ENCODE measurements at places on chromosomes 12 and 14.

GRCh38 chr14:70188659-70189455 lies at the start of gene SLC8A3:
SLC8A3 (minus strand) TSS chr14:70188951; CDS start chr14:70168422, 20,529 bp downstream.
- DNase-seq = peak; percentile 87

DNA sequence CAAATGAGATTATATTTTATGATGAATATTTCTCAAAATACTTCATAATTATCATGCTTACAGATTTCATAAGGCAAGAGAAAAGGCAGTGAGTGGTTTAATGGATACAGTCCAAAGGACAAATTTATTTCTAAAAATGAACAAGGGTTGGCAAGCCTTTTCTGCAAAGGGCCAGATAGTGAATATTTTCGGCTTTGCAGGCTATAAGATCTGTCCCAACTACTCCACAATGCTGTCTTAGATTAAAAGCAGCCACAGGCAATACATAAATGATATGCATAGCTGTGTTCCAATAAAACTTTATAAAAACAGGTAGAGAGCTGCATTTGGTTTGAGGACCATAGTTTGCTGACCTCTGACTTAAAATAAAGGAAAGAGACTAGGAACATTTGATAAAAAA lies 42.9 kb upstream of the STK38L start:
- no peak for DNase-seq

DNA sequence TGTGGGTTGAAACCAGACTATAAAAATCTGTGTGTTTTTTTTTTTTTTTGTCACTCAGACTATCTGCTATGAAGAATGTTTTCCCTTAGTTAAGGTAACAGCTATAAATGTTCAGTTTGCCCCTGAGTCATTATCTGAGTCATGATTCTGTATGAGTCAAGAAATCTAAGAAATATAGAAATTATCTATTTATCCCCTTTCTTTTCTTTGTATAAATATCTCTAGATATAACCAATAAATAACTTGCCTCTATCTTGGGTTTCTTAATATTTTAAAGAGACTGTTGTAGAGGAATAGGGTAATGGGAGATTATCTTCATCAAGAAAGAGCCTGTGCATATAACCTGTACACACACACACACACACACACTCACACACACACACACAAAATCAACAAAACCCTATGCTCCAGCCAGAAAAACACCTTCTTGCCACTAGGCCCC lies 161.7 kb upstream of the EEA1 start:
- DNase-seq = peak; percentile 7

DNA sequence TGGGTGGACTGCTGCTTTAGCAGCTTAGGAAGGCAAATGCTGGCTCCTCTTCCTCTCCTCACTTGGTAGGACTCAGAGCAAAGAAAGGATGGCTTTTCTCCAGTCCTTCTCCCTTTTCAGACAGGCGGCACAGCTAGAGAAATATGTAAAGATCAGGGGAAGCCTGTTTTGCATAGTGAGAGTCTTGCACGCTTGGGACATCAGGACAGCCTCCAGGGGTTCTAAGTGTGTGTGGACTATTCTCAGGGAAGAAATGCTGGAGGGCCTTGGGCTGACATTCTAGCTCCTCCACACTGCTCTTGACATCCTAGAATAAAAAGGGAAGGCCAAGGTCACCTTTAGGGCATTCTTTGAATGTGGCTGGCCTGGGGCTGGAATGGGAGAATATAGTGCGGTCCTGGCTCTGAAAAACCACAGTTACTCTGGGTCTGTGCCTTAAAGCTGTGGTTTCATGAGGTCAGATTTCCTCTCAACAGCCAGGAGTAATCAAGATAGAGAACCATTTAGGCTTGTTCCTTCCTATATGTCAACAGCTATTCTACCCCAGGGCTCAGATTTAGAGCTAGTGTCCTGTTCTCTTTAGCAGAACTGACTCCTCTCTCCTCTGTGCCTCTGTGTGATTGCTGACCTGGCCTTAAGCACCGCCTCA lies 24.3 kb downstream of the CMA1 start:
- DNase-seq = peak; percentile 33

DNA sequence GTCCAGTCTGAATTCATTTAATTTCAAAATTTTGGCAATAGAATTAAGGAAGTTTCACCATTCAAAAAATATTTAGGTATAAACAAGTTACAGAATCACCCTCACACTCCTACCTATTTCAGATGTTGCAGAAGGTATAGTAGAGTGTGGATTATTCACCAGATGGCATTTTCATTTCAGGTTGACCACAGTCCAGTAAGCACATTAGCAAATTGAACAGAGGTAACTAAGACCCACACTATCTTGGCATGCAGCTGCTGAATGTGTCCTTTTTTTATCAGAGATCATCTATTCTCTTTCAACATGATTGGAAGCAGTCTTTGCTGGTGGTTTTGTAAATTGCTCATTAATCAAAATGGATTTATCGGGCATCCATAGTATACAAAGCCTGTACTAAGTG lies 151.8 kb upstream of the GARIN6 start:
- DNase-seq = no peak

DNA sequence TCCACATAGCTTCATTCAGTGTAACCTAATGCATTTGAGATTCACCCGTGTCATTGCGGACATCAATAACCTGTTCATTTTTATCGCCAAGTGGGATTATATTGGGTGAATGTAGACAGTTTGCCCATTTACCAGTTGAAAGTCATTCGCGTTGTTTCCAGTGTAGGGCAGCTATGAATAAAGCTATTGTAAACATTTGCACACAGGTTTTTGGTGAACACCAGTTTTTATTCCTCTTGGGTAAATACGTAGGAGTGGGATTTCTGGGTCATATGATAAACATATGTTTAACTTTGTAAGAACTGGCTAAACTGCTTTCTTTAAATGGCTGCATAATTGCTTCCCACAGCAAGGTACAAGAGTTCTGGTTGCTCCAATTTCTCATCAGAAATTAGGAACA lies 33.6 kb downstream of the C14orf132 start:
- DNase-seq = no peak

GRCh38 chr14:33457617-33458016 lies 493.3 kb downstream of the EGLN3 start:
- DNase-seq = no peak

DNA sequence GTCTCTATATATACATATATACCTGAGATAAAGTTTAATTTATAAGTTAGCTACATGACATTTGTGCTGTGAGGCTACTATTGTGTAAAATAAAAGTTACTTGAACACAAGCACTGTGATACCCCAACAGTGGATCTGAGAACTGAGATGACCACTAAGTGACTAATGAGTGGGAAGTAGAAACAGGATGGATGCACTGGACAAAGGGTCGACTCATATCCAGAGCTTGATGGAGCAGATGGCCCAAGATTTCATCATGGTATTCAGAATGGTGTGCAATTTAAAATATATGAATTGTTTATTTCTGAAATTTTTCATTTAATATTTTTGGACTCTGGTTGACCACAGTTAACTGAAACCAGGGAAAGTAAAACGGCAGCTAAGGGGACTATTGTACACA lies 908.6 kb upstream of the MDGA2 start:
- DNase-seq = peak; percentile 39

DNA sequence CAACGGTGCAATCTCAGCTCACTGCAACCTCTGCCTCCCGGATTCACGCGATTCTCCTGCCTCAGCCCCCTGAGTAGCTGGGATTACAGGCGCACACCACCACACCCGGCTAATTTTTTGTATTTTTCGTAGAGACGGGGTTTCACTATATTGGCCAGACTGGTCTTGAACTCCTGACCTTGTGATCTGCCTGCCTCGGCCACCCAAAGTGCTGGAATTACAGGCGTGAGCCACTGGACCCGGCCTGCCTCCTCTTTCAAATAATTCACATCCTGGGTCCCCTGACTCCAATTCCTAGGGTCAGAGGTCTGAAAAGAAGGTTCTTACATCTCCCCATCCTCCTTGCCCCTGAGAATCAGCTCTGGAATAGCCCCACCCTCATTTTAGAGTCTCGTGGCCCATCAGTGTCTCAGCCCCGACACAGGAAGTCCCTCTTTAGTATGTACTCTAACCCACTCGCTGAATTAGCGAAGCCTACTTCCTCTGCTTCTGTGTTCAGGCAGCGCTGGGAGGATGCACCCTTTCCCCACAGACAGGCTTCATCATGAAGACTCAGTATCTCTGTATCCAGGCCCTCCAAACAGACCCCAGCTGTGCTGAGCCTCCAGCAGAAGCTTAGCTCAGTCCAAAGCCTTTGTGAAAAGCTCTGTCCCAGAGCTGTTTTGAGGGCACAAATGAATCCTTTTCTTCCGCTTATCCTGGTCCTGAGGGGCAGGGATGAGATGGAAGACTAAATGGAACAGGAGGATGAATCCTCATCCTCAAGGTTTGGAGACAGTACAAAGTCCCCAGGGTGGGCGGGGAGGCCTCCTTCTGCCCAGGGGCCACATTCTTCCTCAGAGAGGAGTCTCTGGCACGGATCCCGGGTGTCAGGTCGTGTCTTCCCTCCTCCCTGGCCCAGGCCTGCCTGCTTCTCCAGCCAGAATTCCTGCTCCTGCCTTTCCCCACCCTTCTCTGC lies 3.5 kb downstream of the LPAR5 start:
- no peak for DNase-seq

GRCh38 chr12:47602325-47602724 lies 103.5 kb downstream of the RPAP3 start:
- DNase-seq = no peak

GRCh38 chr12:126510630-126511029 lies 1445.4 kb downstream of the AACS start:
- no peak for DNase-seq

- peak; percentile 9 for DNase-seq
These were observed 8.9 kb downstream of the GTF2A1 start for GRCh38 chr14:81211844-81212243.

- DNase-seq = no peak
These were observed 183.0 kb downstream of the PAX9 start for GRCh38 chr14:36844443-36845195.

DNA sequence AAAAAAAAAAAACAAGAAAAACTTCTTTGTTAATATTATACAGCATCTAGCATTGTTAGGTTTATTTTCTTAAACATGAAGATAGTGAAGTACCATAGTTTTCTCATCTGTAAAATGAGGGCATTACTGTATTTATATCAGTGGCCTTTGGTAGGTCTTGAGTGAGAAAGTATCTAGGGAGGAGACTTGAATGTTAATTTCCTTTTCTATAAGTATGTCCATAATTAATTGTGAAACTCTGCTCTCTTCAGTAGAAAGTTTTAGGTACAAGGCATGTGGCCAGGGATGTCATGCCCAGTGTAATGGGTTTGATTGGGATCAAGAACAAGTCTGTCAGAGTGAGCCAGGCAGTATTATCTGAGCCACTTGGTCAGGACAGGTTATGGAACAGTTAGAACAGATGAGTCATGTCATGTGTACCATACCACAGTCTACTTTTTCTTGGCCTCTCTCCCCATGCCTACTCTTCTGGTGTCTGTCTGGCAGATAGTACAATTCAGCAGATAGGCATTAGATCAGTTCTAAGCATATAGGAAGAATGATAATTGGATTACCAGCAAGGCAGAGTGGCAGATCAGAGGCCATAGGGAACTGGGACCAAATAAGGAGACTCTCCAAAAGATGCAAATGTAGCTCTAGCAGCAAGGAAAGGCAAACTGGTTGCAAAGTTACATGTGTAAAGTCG lies 30.4 kb downstream of the FBXO34 start:
- peak; percentile 31 for DNase-seq

- no peak for DNase-seq
These were observed 49.0 kb downstream of the NTF3 start for GRCh38 chr12:5480938-5481303.

DNA sequence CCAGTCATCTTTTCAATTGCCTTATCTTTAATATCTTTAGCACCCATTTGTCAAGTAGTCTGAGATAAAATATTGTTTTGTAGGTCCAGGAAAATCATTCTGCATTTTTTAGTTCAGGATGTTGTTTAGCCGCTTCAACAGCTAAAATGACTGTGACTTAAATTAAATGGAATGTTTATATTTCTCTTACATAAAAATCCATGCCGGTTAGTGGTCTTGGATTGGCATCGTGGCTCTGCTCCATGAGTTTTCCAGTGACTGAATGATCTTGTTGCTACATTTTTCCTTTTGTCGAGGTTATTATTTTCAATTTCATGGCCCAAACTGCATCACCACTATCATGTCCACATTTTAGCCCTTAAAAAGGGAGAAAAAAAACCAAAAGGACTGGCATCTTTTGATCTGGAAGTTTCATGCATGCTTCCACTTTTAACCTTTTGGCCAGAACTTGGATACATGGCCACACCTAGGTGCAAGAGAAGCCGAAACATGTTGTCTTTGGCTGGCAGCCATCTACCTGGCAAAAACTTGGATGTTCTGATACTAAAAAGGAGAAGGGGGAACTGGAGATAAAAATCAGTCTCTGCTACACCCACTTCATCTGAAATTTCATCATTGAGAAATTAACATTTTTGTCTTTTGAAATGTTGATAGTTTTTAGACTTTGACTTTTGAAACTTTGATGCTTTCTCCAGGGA lies 142.4 kb downstream of the OTOGL start:
- DNase-seq = no peak

DNA sequence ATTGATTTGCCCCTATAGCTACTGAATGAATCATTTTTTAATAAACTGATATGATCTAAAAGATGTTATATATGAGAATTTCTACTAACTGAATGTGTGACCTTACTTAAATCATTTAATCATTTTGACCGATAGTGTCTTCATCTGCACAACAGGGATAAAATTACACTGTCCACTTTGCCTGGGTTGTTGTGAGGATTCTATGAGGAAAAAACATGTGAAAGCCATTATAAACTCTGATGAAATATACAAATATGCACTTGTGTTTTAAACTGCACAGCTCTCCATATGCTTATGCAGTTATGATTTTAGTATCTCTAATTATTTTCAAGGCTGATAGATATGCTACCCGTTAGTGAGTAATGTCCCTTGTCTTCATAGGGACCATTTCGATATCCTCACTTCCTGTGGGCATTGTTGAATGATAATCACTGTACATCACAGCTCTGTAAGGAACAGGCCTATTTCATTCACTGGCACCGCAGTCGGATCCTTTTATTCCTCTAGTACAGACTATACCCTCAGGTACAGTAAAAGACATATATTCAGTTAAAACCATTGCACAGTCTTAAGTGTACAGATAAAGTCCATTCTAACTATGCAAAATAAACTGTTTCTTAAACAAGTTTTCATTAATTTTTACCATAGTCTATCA lies 88.7 kb upstream of the RAP1B start:
- no peak for DNase-seq

DNA sequence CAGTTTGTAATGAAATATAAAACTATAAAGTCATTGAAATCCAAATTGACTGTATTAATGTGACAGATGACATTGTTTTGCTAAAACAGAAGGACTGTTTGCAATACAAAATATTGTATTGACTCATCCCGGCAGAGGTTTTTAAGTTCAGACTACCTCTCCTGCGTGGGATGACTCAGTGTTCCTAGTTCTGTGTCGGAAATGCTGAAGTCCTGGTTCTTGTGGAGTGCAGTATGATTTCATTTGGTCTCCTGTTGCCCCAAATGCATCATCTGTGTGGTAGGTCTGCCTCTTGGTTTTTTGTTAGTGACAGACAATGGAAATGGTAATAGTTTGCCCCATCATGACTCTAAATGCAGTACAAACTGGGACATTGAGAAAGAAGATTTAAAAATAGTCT lies 27.8 kb downstream of the PELI2 start:
- DNase-seq = no peak

GRCh38 chr14:22448905-22449599 lies 140.0 kb downstream of the DAD1 start:
- no peak for DNase-seq

Measured in urothelium cell line (cell line).